A549 treated with ZK216348 at 1 μM for 4 hours (cell line): ENCODE measurements at places on chromosomes 5 and 9. TPM values are rescaled to one million over a fixed set of nuclear protein-coding genes. Genes with fewer than 3 reads are reported as not detected.

ST8SIA4 gene
- total RNA-seq, result 0.12 to 0.78 TPM (median 0.47 TPM) in 5 replicates

GLIPR2 gene
- total RNA-seq, result 7.1 to 10.8 TPM (median 9.4 TPM) in 5 replicates

PCDHB11 gene
- total RNA-seq, result 0.05 to 0.20 TPM (median 0.08 TPM) in 4 of 5 replicates, not detected in the other

HRCT1 gene
- total RNA-seq, result 0.18 to 0.61 TPM (median 0.26 TPM) in 4 of 5 replicates, not detected in the other

TIMD4 gene
- total RNA-seq, result 0.85 to 1.7 TPM (median 1.4 TPM) in 5 replicates

IFNA2 gene
- total RNA-seq, result not detected in 5 replicates

TDRD7 gene
- total RNA-seq, result 11.6 to 13.6 TPM (median 12.4 TPM) in 5 replicates

GLDC gene
- total RNA-seq, result 13.6 to 14.5 TPM (median 14.1 TPM) in 5 replicates

DTWD2 gene
- total RNA-seq, result 0.87 to 1.9 TPM (median 1.5 TPM) in 5 replicates

VLDLR gene
- total RNA-seq, result 16.1 to 21.1 TPM (median 20.4 TPM) in 5 replicates

SHOC1 gene
- 0.07 TPM in 1 of 5 replicates, not detected in the others for total RNA-seq

ZNF346 gene
- total RNA-seq, result 8.9 to 12.5 TPM (median 11.9 TPM) in 5 replicates

FAXDC2 gene
- total RNA-seq, result 0.05 to 0.27 TPM (median 0.09 TPM) in 4 of 5 replicates, not detected in the other

GADD45G gene
- total RNA-seq, result 0.31 to 0.53 TPM (median 0.37 TPM) in 4 of 5 replicates, not detected in the other

MYO10 gene
- 40.3 to 53.4 TPM (median 43.2 TPM) in 5 replicates for total RNA-seq

PDE8B gene
- 1.1 to 3.0 TPM (median 1.9 TPM) in 5 replicates for total RNA-seq

MELK gene
- 62.8 to 89.4 TPM (median 75.8 TPM) in 5 replicates for total RNA-seq

PCDHB5 gene
- 1.2 to 2.1 TPM (median 1.4 TPM) in 5 replicates for total RNA-seq

PCDHAC1 gene
- total RNA-seq, result 1.8 to 2.7 TPM (median 2.0 TPM) in 5 replicates

TRIM36 gene
- 2.0 to 2.6 TPM (median 2.1 TPM) in 5 replicates for total RNA-seq
